ENCODE measurements at places on chromosomes 3 and 15. TPM values are rescaled to one million over a fixed set of nuclear protein-coding genes. Genes with fewer than 3 reads are reported as not detected.

The KIF7 gene
- not detected for polyA plus RNA-seq

The IQCF5 gene
- not detected for polyA plus RNA-seq

The CEP19 gene
- polyA plus RNA-seq, result 10.8 TPM

The GNB4 gene
- polyA plus RNA-seq, result 0.03 TPM

The CFAP100 gene
- not detected for polyA plus RNA-seq

The REC114 gene
- polyA plus RNA-seq, result not detected

The CYP1A2 gene
- polyA plus RNA-seq, result not detected

The SPINK8 gene
- not detected for polyA plus RNA-seq

The LEKR1 gene
- polyA plus RNA-seq, result 0.53 TPM

The FBXO22 gene
- polyA plus RNA-seq, result 13.8 TPM

The IMPG2 gene
- polyA plus RNA-seq, result 0.02 TPM

The SCAPER gene
- 27.3 TPM for polyA plus RNA-seq

The NR1I2 gene
- polyA plus RNA-seq, result 0.40 TPM

The KBTBD12 gene
- polyA plus RNA-seq, result 0.06 TPM

The GOLGA6D gene
- polyA plus RNA-seq, result not detected

The RAB6B gene
- polyA plus RNA-seq, result 0.34 TPM

The SCAANT1 gene
- not detected for polyA plus RNA-seq

The TRAT1 gene
- polyA plus RNA-seq, result 227 TPM

The MESP2 gene
- polyA plus RNA-seq, result not detected

The CPNE9 gene
- not detected for polyA plus RNA-seq

The C3orf85 gene
- not detected for polyA plus RNA-seq

The COL6A5 gene
- not detected for polyA plus RNA-seq

The SELENOK gene
- polyA plus RNA-seq, result 103 TPM
